ENCODE measurements at places on chromosomes 16 and 17.

DNA sequence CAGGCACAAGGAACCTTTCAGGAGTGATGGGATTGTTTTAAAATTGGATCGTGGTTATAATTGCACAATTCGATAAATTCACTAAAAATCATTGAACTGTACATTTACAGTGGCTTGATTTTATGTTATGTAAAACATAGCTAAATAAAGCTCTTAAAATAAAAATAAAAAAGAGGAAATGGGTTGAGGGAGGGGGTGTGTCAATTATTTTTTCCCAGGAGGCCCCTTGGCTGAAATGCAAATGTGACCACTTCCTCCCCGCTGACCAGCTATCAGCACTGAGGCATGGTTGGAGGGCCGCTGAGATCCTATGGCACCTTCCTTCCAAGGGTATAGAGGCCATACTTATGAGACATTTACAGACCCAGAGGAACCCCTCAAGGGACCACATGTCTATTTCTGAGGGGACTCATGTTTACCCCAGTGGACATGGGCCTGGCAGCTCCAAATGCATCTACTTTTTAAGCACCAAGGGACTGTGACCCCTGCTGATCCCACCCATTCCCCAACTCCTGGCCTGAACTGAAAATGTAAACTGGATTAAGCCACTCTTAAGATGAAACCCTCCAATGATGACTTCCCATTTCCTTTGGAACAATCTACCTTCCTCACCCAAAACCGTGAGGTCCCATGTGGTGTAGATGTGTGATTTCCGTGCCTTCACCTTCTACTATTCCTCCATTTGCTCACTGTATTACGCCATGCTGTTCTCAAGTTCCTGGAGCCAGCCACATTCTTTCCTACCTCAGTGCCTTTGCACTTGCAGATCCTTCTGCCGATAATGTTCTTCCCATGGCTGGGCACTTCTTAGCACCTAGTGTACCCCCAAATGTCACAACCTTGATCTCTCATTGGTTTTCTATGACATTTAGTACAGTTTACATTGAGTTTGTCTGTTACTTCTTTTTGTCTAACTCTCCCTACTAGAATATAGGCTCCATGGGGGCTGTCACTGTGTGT, 2.8 kb upstream of the IL21R start:
- DNase-seq, result no peak

GRCh38 chr17:545156-545555, 169.5 kb downstream of the VPS53 start:
- no peak for DNase-seq

DNA sequence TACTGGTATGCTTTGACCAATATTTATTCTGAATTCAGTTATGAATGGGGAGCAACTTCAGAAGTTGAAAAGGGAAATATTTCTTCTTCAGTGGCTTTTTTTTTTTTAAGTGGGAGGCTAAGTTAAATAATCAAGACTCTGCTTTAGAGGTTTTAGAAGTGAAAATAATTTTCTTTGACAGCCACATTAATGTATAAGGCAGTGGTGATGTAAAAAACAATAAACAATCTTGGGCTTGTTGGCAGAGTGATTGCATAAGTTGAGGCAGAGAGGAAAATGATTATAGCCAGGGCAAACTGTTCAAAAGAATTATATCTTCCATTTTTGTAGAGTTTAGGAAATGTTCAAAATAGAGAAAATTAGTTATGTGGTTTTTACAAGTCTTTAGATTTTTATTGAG, 5.4 kb upstream of the KRT12 start:
- no peak for DNase-seq

DNA sequence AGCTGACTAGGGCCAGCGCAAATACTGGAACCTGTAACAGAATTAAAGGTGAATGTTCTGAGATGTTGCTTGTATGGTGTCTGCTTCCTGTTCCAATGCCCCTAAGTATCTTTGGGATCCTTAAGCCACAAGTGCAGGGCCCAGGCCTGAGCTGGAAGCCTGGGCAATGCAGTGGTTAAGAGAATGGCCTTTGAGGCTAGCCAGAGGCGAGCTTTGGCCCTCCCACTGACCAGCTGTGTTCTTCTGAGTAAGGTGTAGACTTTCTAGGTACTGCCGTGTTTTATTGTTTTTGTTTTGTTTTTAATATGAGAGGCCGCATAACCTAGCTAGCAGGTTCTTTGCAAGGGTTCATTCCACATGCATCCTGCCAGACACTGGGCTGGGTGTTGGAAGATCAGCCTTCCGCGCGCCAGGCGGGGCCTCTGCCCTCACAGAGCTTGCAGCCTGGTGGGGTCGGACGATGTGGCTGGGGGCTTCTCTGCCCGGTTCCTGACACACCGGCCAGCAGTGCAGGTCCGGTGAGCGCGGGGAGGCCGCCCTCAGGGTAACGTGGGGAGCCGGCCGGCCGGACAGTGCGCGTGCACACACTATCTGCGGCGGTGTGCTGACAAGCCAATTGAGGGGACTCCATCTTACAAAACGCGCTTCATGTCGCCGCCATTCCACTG, 551 bp upstream of the MLX start:
- DNase-seq, result no peak

DNA sequence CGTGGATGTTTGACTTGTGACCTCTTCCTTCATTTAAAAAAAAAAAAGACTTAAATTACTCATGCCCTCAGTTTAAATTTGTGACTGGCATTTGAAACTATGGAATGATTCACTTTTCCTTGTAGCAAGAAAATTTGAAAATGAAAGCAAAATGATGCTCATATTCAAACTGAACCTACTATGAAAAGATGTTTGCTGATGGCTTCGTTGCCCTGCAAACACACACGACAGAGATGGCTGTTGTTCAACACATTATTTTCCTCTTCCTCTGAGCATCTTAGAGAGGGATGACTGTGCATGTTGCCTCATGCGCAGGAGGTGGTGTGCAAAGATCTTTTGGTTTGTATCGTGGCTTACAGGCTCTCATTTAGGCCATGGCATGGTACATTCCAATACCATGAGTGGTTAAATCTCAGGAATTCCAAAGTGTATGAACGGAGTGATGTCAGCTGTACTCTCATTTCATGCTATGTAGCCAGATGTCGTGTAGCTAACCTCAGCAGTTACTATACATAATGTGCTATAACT, 164.5 kb downstream of the PRKCA start:
- DNase-seq, result no peak

DNA sequence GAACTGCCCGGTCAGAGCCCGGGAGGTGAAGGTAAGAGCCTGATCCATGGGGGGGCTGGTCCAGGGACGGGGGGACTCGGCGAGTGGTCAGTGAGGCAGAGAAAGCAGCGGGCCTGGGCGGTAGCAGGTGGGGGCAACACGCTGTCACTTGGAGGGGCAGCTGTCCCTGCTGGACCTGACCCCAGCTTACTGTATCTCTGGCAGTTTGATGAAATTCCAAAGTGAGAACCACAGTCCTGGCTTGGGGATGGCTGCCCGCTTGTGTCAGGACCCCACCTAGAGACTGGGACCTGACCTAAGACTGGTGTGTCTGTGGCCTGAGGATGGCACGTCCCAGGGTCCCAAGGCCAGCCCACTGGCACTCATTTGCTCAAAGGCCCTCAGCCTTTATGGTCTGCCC, 35.1 kb upstream of the KSR1 start:
- no peak for DNase-seq

DNA sequence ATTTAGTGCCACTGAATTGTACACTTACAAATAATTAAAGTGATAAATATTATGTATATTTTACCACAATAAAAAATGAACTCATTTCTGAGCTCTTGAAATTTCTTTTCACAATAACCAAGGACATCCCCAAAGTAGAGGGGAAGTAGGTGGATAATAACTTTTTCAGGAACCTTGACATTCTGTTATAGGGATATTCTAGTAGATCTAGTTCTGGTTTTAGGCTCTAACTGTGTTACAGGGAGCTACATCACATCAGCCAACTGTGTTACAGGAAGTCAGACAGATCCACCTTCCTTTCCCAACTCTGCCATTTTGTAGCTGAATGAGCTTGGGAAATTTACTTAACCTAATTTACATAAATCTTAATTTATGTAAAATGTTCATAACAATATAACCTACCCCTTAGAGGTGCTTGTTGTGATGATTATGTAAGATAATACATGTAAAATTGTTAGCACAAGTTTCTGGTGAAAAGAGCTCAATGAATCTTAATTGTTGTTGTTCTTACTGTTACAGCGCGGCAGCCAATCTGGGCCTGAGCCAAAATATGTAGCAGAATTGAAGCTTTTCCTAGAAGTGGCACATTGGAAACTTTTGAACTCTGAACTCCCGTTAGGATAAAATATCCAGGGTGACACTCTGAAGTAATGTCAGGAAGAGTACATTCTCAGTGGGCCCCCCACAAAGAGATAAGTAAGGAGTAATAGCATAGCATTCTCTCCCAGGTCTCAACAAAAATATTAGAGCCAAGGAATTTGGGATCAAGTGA, 169.8 kb downstream of the AATF start:
- DNase-seq, result no peak

DNA sequence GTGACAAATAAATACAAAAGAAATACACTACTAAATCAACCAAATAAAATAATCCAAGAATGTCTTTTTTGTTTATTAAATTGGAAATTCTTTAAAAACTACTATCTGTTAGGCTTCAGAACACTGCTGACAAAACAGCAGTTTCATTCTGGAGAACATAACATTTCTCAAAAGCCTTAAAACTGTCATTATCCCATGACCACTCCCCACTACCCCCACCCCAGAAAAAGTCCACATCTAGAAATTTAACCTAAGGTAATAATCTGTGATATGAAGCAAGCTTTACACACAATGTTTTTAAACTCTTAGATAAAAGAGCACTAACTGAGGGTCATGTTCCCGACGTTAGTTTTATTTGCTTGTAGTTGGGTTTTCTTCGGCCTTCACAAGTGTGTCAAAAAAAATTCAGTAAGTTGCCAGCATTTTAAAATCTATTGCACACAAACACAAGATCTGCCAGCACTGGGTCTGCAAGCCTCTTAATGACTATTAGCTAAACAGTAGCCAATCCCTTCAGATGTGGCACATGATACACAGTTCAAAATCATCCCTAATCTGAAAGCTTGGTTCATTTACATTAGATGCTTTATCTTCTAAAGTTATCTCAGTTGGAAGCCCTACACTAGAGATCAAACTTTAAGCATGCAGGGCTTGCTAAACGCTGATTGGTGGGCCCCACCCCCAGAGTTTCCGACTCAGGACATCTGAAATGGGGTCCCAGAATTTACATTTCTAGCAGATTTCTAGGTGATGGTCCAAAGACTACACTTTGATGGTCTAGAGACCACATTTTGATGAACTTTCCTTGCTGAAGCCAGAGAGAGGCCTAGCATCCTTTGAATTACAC, 75.2 kb downstream of the KANSL1 start:
- DNase-seq, result no peak

GRCh38 chr17:51065466-51065865, 55.2 kb downstream of the SPAG9 start:
- DNase-seq, result no peak

Measured in lower lobe of right lung (tissue), 2 donors.